ENCODE measurements at places on chromosomes 7 and 10.

- no peak for DNase-seq
Measured at GRCh38 chr7:32680259-32681173, 185.2 kb downstream of the AVL9 start.

DNA sequence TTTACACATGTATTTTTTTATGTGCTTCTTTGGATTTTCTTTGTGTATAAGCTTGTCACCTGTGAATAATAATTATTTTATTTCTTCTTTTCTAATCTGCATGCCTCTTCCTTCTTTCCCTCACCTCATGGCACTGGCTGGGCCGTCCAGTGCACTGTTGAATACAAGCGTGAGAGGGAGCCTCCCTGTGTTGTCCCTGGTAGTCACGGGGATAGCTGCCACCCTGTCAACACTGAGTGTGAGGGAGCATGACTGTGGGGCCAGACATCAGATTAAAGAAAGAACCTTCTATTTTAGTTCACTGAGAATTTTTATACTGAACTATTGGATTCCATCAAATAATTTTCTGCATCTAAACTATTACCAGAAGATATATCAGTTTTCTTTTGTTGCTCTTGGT, 187.9 kb downstream of the CDC14C start:
- no peak for DNase-seq

GRCh38 chr7:14676896-14677295, 225.7 kb downstream of the DGKB start:
- DNase-seq, result no peak

- DNase-seq, result no peak
Measured at GRCh38 chr10:124409696-124410095, 9.0 kb downstream of the OAT start.

- no peak for DNase-seq
Measured at GRCh38 chr10:61845950-61846268, 55.6 kb upstream of the ARID5B start.

- DNase-seq, result no peak
Measured at GRCh38 chr7:26100406-26101339, 51.3 kb upstream of the NFE2L3 start.

- peak; percentile 68 for DNase-seq
Measured at GRCh38 chr10:22606164-22606614, 108.2 kb downstream of the PIP4K2A start.

DNA sequence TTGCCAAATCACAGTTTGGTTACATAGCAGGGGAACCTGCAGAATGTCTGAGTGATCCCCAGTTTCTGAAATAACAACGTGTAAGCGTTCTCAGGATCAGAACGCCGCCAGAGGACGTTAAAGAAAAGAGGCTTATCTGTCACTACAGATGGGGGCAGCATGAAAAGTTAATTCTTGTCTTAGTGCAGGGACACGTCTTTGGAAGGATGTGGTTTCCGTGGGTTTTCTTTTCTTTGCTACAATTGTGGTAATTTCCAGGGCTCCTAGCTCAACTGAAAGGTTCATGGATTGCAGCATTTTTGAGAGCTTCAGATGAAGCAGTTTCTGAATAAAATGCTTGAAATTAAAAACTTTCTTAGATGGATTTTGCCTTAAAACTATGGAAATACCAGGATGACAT, 106.6 kb downstream of the PRKCQ start:
- DNase-seq, result peak; percentile 82

DNA sequence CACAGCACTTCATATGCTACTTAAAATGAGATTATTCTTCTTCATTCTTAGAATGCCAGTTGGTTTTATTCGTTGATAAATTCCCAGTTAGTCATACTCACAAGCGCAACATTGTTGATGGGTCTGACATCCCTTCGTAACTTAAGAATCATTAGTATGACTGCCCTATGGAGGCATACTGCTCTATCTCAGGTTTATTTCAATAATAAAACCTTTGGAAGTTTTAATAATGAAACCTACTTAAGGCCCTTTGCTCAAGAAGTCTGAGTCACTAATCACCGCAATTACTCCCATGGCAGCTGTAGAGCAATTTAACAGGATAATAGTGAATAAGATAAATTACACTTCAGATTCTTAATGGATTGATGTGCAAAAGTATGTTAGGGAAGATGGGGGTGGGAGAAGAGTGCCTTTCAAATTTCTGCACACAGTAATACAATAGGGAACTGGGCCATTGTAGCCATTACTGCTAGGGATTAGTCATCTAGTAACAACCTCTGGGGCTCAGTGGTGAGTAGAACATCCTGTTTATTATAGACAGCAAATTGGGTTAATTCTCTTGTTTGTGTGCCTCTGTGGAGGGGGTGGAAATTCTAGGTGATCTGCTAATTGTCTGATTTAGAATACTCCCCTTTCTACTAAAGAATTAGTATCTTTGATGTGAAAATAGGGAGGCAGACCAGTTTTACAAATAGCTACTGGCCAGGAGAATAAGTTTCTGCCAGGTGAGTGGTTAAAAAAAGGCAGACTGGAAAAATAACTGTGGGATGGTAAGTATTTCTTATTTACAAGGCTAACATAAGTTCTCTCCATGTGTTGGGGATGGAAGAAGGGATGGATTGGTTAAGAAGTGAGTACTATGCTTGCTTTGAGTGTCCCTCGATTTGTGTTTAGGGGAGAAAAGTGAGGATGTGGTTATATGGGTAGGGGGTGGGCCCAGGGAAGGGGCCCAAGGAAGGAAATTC, 74.5 kb upstream of the VKORC1L1 start:
- peak; percentile 52 for DNase-seq

GRCh38 chr7:96674565-96674964, 35.1 kb downstream of the SEM1 start:
- no peak for DNase-seq

Measured in CD4-positive, alpha-beta T cell treated with Interleukin-4 for 4 hours (primary cell).